ENCODE measurements at places on chromosomes 1 and 21. TPM values are rescaled to one million over a fixed set of nuclear protein-coding genes. Genes with fewer than 3 reads are reported as not detected.
A peak's percentile ranks its signal among the peaks of the same experiment; 100 is the strongest.

DNA sequence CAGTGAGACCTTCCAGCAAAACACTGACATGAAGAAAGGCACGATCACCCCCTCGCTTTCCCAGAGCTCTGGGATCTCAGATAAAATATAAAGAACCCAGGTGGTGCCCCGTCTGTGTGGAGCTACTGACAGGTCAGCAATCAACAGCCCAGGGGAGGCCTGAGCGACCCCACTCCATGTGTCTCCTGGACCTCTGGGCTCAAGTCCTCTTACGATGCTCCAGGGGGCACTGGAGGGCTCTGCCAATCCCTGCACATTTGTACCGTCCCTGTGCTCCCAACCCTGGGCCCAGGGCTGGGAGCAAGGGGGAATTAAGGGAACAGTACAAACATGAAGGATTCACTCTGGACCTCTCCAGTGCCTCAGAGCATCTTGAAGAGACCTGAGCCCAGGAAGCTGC lies 12.5 kb downstream of the S100A7A start:
- DNase-seq = no peak

DNA sequence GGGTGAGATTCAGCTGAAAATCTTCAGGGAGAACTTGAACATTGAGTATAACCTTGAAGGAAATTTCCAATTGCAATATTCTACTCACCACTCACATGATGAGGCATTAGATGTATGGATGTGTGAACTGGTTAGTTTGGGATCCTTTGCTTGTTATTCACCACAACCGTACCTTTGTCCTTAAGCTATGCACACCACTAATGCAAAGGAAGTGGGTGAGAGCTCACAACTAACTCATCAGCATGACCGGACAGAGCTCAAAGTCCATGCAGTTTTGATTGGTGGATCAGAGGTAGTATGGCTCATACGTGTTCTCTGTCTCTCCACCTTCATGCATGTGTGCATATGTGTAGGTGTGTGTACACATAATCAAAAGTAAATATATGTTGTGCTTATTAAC lies 43.5 kb upstream of the MROH9 start:
- no peak for DNase-seq

- no peak for DNase-seq
Measured at GRCh38 chr1:198107091-198107501, 49.7 kb upstream of the NEK7 start.

DNA sequence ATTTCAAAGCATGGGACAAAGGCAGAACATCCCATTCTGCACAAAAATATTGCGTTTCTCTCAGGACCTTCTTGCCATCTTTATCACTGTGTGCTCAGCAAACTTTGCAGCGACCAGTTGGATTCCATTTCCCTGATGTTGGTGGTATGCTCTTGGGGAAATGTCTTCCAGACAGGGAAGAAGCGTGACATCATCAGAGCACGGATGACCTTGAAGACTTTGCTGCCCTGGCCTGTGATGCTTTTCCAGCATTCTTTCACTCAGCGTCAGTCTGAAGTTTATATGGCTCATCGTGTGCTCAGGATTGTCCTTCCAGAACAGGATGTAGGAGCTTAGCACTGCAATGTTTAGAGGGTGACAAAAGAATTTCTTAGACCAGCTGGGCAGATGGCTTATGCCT lies 131.4 kb upstream of the F3 start:
- no peak for DNase-seq

Gene CLEC20A
- not detected for total RNA-seq

DNA sequence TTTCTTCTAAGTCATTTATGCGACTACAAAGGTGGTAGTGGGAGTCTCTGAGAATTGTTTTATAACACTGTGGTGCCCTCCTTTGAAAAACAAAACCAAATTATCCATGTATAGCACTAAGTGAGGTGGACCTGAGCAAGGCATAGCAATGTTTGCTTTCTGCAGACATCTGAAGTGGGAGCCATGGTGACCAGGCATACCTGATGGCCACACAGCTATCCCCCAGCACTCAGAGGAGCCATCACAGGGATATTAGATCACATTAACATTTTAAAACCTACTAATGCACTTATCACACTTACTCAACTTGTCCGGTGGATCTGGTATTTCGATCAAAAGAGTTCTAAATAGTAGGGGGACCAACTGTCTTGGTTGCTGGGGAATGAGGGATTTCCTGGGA lies 24.8 kb upstream of the AVPR1B start:
- DNase-seq = no peak

Gene ACTA1
- total RNA-seq = not detected

Gene LHX8
- not detected for total RNA-seq

DNA sequence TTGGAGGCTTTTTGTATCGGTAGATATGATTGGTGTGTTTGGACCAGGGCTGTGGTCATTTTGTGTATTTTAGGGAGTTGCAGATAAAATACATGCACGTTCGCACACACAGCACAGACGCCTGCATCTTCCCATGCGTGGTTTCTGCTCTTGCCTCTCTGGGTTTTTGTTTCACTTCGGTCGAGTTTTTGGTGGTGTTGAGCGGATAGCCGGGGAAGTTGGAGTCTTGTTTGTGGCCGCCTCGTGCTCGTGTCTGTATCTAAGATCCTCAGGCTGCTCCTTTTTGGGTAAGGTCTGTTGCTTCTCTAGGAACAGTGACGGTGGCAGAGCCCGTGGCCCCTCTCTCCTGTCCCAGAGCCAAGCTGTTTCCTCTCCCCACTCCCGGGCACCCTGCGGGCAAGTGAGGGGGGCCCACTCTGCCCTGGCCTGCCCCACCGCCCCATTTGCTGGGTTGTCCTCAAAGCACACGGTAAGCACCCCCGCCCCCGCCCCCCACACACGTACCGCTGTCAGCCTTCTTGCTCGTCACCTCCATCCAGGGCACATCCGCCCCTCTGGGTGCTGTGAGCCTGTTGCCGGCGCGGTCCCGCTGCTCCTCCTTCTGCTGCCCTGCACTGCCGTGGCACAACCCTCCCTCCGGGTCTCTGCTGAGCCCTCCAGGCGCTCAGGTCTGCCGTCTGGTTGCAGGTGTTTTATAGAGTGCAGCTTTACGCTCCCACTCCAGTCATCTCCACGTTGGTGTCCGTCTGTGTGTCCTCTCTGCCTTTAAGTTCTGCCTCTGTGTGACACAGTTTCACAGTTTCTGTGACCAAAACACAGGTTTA lies 51.9 kb downstream of the AGPAT3 start:
- peak; percentile 65 for DNase-seq

GRCh38 chr1:6124341-6124740 lies 55.8 kb downstream of the CHD5 start:
- DNase-seq = peak; percentile 61

- DNase-seq = no peak
Measured at GRCh38 chr1:34477632-34478141, 277.2 kb upstream of the GJB5 start.

All from upper lobe of right lung (tissue), 1 donor.